Heart left ventricle (tissue), 16 donors: ENCODE measurements at places on chromosomes 16 and 17. TPM values are rescaled to one million over a fixed set of nuclear protein-coding genes. Genes with fewer than 3 reads are reported as not detected.

DNA sequence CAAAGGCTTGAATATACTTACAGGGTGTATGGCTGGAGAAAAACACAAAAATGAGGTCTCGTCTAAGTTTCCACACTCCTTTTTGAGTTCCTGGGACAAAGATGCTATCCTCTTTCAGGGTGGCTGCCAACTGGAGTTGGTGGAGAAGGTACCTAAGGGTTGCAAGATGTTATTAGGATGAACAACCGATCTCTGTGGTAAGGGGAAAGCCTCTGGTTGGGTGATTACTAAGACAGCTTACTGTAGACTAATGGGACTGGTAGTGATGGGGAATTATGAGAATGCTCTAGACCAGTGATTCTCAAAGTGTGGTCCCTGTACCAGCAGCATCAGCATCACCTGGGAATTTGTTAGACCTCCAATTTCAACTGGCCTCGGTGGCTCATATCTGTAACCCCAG, 6.0 kb downstream of the ADAT1 start:
- H3K27ac ChIP-seq, result no peak overlapping the region
- H3K4me1 ChIP-seq, result peaks cover 6% of the 10 kb centered on the region
- H3K27me3 ChIP-seq, result no peaks in the 10 kb centered on the region
- H3K4me3 ChIP-seq, result no peak overlapping the region

The CHMP1A gene
- total RNA-seq, result 35.4 TPM

The KRTAP17-1 gene
- not detected for total RNA-seq

DNA sequence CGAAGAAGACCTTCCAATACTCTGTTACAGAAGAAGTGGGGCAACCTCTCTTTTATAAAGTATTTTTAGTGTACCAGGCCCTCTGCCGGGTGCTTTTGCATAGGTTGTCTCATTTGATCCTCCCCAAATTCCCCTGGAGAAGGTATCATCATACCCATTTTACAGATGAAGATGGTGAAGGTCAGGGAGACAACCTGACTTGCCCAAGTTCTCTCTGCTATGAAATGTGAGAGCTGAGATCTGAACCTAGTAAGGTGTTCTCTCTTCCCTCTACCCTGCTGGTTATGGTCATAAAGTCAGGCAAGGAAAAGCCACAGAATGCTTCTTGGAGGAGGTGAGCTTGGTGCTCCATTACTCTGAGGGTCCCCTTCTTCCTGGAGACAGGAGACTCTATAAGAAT, 28.1 kb upstream of the HERPUD1 start:
- no peak overlapping the region for H3K4me3 ChIP-seq
- no peaks in the 10 kb centered on the region for H3K4me1 ChIP-seq

The ACSM5 gene
- not detected for total RNA-seq

The UMOD gene
- not detected for total RNA-seq

DNA sequence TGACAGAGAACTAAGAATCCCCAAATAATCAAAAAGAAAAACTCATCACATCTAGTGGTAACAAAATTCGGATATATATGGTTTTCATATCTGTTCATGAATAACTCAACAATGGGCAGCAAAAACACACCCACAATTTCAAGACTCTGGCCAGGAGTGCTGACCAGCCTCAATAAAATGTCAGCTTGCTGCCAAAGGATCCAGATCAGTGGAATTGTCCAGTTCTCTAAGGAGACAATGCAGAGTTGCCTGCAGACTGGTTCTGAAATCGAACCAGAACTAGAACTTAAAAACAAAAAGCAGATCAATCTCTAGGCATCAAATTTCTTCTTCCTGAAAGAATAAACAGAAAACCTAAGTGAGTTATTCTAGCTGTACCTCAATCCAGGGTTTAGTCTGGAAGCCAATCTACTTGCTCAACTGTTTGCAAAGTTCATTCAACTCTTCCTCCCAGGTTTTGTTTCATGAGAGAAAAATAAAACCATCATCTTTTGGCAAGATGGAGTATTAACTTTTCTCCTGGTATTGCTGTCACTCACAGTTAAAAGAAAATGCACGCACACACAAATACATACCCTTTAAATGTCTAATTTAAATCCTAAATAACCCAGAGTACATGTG, 61.0 kb downstream of the CFDP1 start:
- H3K27me3 ChIP-seq, result no peaks in the 10 kb centered on the region
- no peak overlapping the region for H3K27ac ChIP-seq
- no peak overlapping the region for H3K4me3 ChIP-seq
- no peaks in the 10 kb centered on the region for H3K4me1 ChIP-seq
- H3K36me3 ChIP-seq, result peaks cover 1% of the 10 kb centered on the region

DNA sequence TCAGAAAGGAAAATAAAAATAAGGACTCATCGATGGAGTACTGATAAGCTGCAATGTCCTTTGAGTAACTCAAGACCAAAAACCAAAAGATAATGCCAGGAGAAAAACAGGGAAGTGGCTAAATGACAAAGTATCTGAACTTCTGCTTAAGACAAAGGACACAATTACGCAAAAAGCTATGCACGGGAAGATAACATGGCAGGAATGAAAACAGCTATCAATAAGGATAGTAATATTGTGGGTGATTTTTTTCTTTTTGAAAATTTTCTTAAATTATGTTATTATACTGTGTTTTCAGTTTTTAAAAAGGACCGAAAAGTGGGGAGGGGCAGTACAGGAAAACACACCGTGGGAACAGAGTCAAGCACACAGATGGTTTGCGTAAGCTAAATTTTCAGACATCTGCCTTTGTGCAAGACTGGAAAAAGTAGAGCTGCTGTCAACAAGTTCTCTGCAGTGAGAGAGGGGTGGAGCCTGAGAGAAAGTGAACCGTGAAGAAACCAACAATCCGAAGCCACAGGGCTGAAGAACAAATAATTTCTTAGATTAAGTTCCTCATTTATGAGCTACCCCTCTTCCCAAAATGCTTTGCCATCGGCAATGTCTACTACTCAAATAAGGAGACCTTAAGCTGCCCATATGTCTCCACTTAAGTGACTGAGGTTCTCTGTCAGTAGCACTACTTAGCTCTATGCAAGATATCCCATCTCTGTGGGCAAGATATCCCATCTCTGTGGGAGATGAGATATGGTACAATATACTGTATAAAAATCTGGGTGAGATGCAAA, 99.9 kb upstream of the CORO6 start:
- H3K4me1 ChIP-seq, result peaks cover 46% of the 10 kb centered on the region
- no peaks in the 10 kb centered on the region for H3K27me3 ChIP-seq
- peak overlapping the region; percentile 78 for H3K27ac ChIP-seq
- DNase-seq, result peak; percentile 72
- H3K36me3 ChIP-seq, result no peaks in the 10 kb centered on the region
- H3K4me3 ChIP-seq, result peak overlapping the region; percentile 51

- no peaks in the 10 kb centered on the region for H3K27me3 ChIP-seq
- no peak overlapping the region for H3K4me3 ChIP-seq
- peaks cover 13% of the 10 kb centered on the region for H3K36me3 ChIP-seq
- DNase-seq, result no peak
Measured at GRCh38 chr16:1514507-1514906, 19.0 kb upstream of the TMEM204 start.

- no peak overlapping the region for H3K27ac ChIP-seq
- H3K36me3 ChIP-seq, result no peaks in the 10 kb centered on the region
- DNase-seq, result peak; percentile 81
- H3K4me3 ChIP-seq, result no peak overlapping the region
- H3K27me3 ChIP-seq, result no peaks in the 10 kb centered on the region
Measured at GRCh38 chr17:81405411-81405872, 10.2 kb downstream of the BAHCC1 start.

- DNase-seq, result no peak
- no peak overlapping the region for H3K27ac ChIP-seq
- H3K36me3 ChIP-seq, result no peaks in the 10 kb centered on the region
- H3K4me1 ChIP-seq, result no peaks in the 10 kb centered on the region
Measured at GRCh38 chr16:19446886-19447285, 29.2 kb downstream of the TMC5 start.

DNA sequence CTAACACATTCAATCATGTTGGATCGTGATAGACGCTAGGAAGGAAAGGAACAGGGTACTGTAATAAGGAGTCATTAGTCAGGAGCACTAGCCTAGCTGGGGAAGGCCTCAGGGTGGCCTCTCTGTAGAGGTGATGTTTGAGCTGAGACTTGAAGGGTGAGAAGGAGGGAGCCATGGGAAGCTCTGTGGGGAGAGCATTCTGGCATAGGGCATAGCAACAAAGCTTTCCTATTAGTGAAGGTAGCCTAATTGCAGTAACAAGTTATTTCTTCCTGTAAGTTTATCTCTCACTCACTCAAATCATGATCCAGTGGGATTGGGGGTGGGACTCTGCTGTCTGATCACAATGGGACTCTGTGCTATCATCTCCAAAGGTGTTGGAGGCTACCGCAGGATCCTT, 16.1 kb downstream of the PLCG2 start:
- H3K36me3 ChIP-seq, result no peaks in the 10 kb centered on the region
- peaks cover 9% of the 10 kb centered on the region for H3K4me1 ChIP-seq
- H3K27ac ChIP-seq, result no peak overlapping the region
- no peaks in the 10 kb centered on the region for H3K27me3 ChIP-seq

DNA sequence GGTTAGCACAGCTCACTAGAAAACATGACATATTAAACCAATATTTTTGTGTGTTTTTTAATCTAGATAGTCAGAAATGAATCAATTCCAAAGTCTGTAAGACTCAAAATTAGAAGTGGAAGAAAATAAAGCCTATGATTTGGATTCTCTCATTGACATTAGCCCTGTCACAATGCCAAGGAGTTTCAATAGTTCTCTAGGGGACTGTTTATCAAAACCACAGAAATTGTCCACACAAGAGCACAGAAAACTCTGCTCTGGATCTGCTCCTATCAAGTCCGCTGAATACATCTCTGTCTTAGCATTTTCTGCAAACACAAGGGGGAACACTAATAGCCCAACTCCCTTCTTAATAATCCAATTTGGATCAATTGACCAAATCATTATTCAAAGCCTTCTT, 152.0 kb downstream of the HS3ST3B1 start:
- DNase-seq, result no peak
- no peak overlapping the region for H3K4me3 ChIP-seq
- H3K4me1 ChIP-seq, result no peaks in the 10 kb centered on the region
- no peak overlapping the region for H3K27ac ChIP-seq
- no peaks in the 10 kb centered on the region for H3K27me3 ChIP-seq

DNA sequence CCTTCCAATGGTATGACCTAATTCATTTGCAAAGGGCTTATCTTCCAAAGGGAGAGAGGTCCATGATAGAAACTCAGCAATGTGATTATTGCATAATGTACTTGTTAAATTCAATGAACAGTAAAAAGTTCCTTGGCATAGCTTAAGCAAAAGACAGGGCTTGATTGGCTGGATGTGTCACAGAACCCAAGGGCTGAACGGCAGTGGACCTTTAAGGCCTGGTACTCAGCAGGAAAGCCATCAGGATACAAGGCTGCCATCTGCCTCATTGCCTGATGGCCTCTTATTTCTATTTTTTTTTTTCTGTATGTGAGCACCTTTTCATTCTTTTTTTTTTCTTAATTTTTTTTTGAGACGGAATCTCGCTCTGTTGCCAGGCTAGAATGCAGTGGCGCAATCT, 208.9 kb upstream of the WSCD1 start:
- no peak overlapping the region for H3K4me3 ChIP-seq
- DNase-seq, result no peak
- no peaks in the 10 kb centered on the region for H3K36me3 ChIP-seq
- peaks cover 5% of the 10 kb centered on the region for H3K4me1 ChIP-seq

GRCh38 chr16:87823181-87823929, 46.0 kb downstream of the SLC7A5 start:
- peaks cover 9% of the 10 kb centered on the region for H3K27me3 ChIP-seq
- no peaks in the 10 kb centered on the region for H3K36me3 ChIP-seq
- no peak overlapping the region for H3K27ac ChIP-seq

GRCh38 chr16:4415538-4416199, 727 bp downstream of the CORO7 start:
- peak overlapping the region; percentile 85 for H3K27ac ChIP-seq
- H3K27me3 ChIP-seq, result no peaks in the 10 kb centered on the region
- peak overlapping the region; percentile 97 for H3K4me3 ChIP-seq
- peak; percentile 51 for DNase-seq
- H3K4me1 ChIP-seq, result peaks cover 21% of the 10 kb centered on the region

GRCh38 chr17:72345088-72345487, 224.3 kb downstream of the SOX9 start:
- H3K36me3 ChIP-seq, result no peaks in the 10 kb centered on the region
- H3K4me1 ChIP-seq, result peaks cover 4% of the 10 kb centered on the region
- DNase-seq, result no peak

The ASB16 gene
- 12.8 TPM for total RNA-seq
